ENCODE measurements at places on chromosomes 12 and 14. TPM values are rescaled to one million over a fixed set of nuclear protein-coding genes. Genes with fewer than 3 reads are reported as not detected.

- no peaks in the 10 kb centered on the region for H3K4me1 ChIP-seq
- H3K27me3 ChIP-seq = no peaks in the 10 kb centered on the region
- no peak overlapping the region for H3K4me3 ChIP-seq
- H3K36me3 ChIP-seq = no peaks in the 10 kb centered on the region
These were observed 22.2 kb downstream of the ARF6 start for GRCh38 chr14:49915085-49915484.

DNA sequence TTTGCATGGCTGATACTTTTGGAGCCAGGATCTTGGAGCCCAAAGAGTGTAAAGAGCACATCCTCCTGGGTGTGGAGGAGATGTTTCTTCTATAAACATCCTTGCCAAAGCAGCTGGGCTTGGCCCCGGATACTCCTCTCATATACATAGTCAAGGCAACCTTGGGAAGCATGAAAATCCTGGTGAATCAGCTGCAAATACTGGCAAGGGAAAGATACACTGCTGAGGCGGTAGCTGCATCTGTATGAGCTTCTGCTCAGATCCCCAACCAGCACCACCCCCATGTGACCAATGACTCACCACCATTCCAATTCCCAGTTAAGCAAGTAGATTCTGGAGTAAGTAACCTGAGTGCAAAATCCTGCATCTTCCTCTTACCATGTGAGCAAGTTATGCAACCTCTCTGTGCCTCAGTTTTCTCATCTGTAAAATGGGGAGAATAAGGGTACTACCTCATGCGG is 567.4 kb downstream of the MED13L start:
- H3K27me3 ChIP-seq = no peaks in the 10 kb centered on the region
- H3K27ac ChIP-seq = peak overlapping the region; percentile 50
- H3K4me3 ChIP-seq = peak overlapping the region; percentile 18
- no peaks in the 10 kb centered on the region for H3K36me3 ChIP-seq
- no peak for DNase-seq
- H3K4me1 ChIP-seq = peaks cover 9% of the 10 kb centered on the region

- H3K36me3 ChIP-seq = no peaks in the 10 kb centered on the region
- H3K27me3 ChIP-seq = no peaks in the 10 kb centered on the region
- peak overlapping the region; percentile 64 for H3K27ac ChIP-seq
- H3K4me1 ChIP-seq = no peaks in the 10 kb centered on the region
- peak overlapping the region; percentile 34 for H3K4me3 ChIP-seq
These were observed 54.3 kb downstream of the PEBP1 start for GRCh38 chr12:118190266-118190665.

DNA sequence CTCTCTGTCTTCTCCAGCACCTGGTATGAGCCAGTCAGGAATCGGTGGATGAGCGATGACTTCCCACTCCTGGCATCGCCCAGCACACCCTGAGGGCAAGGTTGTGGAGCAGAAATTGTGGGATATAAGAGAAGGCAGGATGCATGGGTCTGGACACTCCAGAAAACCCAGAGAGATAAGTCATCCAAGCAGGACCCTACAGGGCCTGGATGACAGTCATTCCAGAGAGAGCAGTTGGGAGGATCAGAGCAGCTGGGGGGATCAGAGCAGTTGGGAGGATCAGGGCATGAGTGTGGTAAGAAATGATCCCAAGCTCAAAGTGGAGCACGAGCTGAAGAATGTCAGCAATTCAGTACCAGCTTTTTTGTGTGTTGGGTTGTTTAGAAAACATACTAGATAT is 4.0 kb downstream of the AGAP2 start:
- no peak overlapping the region for H3K4me3 ChIP-seq
- H3K27ac ChIP-seq = no peak overlapping the region
- peaks cover 33% of the 10 kb centered on the region for H3K27me3 ChIP-seq
- peaks cover 24% of the 10 kb centered on the region for H3K4me1 ChIP-seq
- no peaks in the 10 kb centered on the region for H3K36me3 ChIP-seq

DNA sequence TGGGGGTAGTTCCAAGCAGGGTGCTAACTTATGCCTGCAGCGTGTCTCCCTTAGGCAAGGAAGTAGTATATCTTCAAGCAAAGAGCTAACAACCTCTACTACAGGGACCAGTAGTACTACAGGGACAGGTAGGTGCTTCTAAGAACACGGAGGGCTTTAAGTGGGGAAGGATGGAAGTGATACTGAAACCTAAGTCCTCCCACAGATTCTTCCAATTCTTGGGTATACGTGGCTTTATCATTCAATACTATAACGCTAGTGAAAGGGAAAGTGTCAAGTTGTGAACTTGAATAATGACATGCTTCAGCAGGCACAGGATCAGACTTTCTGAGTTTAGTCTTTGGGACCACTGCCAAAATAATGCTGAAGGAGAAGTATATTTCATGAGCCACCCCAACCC is 241.7 kb downstream of the CEP128 start:
- no peak overlapping the region for H3K4me3 ChIP-seq
- DNase-seq = no peak
- H3K36me3 ChIP-seq = no peaks in the 10 kb centered on the region
- no peak overlapping the region for H3K27ac ChIP-seq

DNA sequence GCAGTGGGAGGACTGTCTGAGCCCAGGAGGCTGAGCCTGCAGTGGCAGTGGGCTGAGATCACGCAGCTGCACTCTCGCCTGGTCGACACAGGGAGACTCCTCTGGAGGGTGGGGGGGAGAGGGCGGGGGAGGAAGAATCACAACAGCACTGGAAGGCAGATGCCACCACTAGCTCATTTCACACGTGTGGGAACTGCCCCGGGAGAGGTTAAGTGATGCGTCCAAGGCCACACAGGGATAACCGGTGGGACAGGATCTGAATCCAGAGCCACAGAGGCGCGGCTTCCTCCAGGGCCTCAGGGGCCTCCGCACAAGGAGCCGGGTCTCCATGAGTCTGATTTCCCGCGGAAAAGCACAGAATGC is 20.8 kb downstream of the STX2 start:
- H3K36me3 ChIP-seq = peaks cover 5% of the 10 kb centered on the region
- no peaks in the 10 kb centered on the region for H3K4me1 ChIP-seq
- H3K27me3 ChIP-seq = no peaks in the 10 kb centered on the region
- H3K27ac ChIP-seq = no peak overlapping the region

- H3K4me1 ChIP-seq = peaks cover 6% of the 10 kb centered on the region
- H3K4me3 ChIP-seq = peak overlapping the region; percentile 43
- peaks cover 10% of the 10 kb centered on the region for H3K27me3 ChIP-seq
- no peaks in the 10 kb centered on the region for H3K36me3 ChIP-seq
- no peak for DNase-seq
- H3K27ac ChIP-seq = peak overlapping the region; percentile 51
These were observed 55.6 kb upstream of the PPP2R5C start for GRCh38 chr14:101705733-101706508.

GRCh38 chr12:89497467-89497866 is 27.1 kb downstream of the GALNT4 start:
- H3K4me3 ChIP-seq = no peak overlapping the region
- no peak for DNase-seq
- H3K27ac ChIP-seq = peak overlapping the region; percentile 22
- H3K4me1 ChIP-seq = no peaks in the 10 kb centered on the region
- no peaks in the 10 kb centered on the region for H3K36me3 ChIP-seq
- no peaks in the 10 kb centered on the region for H3K27me3 ChIP-seq

DNA sequence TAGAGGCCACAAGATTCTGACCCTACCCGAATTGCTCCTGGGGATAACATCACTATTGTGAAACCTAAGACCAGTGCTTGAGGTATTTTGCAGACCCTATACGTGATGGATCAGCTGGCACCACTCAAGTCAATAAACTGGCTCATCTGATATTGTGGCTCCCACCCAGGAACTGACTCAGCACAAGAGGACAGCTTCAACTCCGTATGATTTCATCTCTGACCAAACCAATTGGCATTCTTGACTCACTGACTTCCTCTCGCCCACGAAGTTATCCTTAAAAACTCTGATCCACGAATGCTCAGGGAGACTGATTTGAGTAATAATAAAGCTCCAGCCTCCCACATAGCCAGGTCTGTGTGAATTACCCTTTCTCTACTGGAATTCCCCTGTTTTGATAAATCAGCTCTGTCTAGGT is 1036.1 kb upstream of the TMEM132C start:
- H3K36me3 ChIP-seq = no peaks in the 10 kb centered on the region
- no peak overlapping the region for H3K4me3 ChIP-seq
- no peaks in the 10 kb centered on the region for H3K27me3 ChIP-seq
- H3K27ac ChIP-seq = no peak overlapping the region
- DNase-seq = no peak

GRCh38 chr14:65320661-65321308 is 91.7 kb upstream of the FUT8 start:
- no peak overlapping the region for H3K4me3 ChIP-seq
- DNase-seq = no peak
- no peaks in the 10 kb centered on the region for H3K4me1 ChIP-seq
- no peaks in the 10 kb centered on the region for H3K27me3 ChIP-seq
- no peaks in the 10 kb centered on the region for H3K36me3 ChIP-seq
- no peak overlapping the region for H3K27ac ChIP-seq

- no peaks in the 10 kb centered on the region for H3K4me1 ChIP-seq
- DNase-seq = no peak
- no peaks in the 10 kb centered on the region for H3K36me3 ChIP-seq
- no peak overlapping the region for H3K4me3 ChIP-seq
- H3K27me3 ChIP-seq = no peaks in the 10 kb centered on the region
These were observed 41.9 kb downstream of the DIP2B start for GRCh38 chr12:50546441-50547318.

DNA sequence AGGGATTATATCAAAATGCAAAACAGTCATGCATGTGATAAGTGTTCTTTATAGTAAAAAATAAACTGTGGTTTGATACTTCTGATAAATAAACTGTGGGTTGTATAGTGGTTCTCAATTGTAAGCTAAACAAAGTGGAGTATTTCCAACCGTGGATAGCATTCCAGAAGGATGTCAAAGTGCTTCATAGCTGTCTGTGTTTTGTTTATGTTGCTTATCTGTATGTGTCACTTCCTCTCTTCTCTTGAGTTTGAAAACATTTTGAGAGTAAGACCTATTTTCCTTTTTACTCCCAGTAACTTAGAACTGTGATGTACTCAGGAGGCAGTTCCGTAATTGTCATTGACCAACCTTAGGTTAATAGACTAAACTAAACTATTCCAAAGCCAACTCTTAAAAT is 415.8 kb downstream of the TMTC2 start:
- DNase-seq = no peak
- no peaks in the 10 kb centered on the region for H3K36me3 ChIP-seq
- H3K4me3 ChIP-seq = no peak overlapping the region
- no peaks in the 10 kb centered on the region for H3K4me1 ChIP-seq
- H3K27me3 ChIP-seq = no peaks in the 10 kb centered on the region

- no peak for DNase-seq
- no peak overlapping the region for H3K4me3 ChIP-seq
- no peaks in the 10 kb centered on the region for H3K4me1 ChIP-seq
- no peaks in the 10 kb centered on the region for H3K27me3 ChIP-seq
- H3K36me3 ChIP-seq = no peaks in the 10 kb centered on the region
These were observed 8.2 kb upstream of the PPP1CC start for GRCh38 chr12:110750784-110751461.

DNA sequence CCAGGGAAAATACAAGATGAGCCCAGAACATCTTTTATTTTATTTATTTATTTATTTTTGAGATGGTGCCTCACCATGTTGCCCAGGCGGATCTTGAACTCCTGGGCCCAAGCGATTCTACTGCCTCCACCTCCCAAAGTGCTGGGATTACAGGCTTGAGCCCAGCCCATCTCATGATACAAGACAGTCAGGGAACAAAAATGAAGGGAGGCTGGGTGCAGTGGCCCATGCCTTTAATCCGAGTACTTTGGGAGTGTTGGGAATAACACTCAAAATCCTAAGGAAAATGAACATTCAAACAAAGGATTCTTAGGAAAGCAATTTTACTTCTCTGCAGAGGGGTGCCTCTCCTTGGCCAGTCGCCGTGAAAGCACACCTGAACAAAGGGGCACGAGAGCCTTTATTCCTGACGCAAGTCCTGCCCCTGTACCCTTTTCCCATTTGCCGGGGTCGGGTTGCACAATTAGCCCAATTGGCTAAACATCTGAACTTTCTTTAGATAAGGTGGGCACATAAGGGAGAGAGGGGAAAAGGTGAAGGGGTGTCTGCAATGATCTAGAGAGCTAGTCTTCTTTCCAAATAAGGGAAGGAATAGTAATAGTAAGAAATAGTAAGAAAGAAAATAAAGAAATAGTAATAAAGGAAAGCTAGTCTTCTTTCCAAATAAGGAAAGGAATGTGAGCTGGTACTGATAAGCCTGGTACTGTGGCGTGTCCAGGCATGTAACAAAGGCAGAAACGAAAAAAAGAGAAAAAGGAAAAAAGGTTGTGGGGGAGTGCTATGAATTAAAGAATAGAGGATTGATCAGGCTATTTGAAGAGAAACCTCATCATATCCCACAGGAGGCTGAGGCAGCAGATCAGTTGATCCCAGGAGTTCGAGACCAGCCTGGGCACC is 13.4 kb downstream of the NCAPD2 start:
- DNase-seq = no peak
- H3K27me3 ChIP-seq = no peaks in the 10 kb centered on the region
- no peak overlapping the region for H3K4me3 ChIP-seq
- peak overlapping the region; percentile 94 for H3K27ac ChIP-seq
- peaks cover 8% of the 10 kb centered on the region for H3K4me1 ChIP-seq

- no peaks in the 10 kb centered on the region for H3K27me3 ChIP-seq
- H3K4me1 ChIP-seq = no peaks in the 10 kb centered on the region
- DNase-seq = no peak
- H3K4me3 ChIP-seq = no peak overlapping the region
- no peak overlapping the region for H3K27ac ChIP-seq
These were observed 43.0 kb downstream of the CCNK start for GRCh38 chr14:99524091-99524661.

GRCh38 chr12:123990511-123990910 is 17.5 kb downstream of the ZNF664 start:
- no peaks in the 10 kb centered on the region for H3K27me3 ChIP-seq
- DNase-seq = no peak
- peaks cover 38% of the 10 kb centered on the region for H3K36me3 ChIP-seq
- H3K4me1 ChIP-seq = no peaks in the 10 kb centered on the region

GRCh38 chr12:126474703-126475102 is 1409.5 kb downstream of the AACS start:
- no peaks in the 10 kb centered on the region for H3K4me1 ChIP-seq
- no peak overlapping the region for H3K27ac ChIP-seq
- DNase-seq = no peak
- H3K36me3 ChIP-seq = no peaks in the 10 kb centered on the region
- H3K27me3 ChIP-seq = no peaks in the 10 kb centered on the region

DNA sequence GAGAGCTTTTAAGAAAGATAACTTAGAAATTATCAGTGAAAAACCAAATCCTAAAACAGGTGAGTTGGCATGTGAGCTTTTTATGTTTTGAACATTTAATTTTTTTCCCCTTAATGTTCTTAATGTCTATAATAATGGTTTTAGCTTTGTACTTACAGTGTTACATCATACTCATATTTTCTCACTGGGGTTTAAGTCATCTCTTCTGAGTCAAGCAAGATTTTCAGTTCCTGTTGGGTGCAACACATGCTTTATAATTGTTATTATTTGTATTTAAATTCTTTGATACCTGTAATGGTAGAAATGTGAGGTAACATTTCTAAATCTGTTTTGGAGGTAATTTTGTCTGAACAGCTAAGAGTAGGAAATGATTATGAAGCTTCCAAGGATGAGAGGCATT is 113.0 kb downstream of the PLEKHA5 start:
- H3K27ac ChIP-seq = peak overlapping the region; percentile 74

GRCh38 chr14:67833403-67833802 is 13.8 kb downstream of the RAD51B start:
- no peaks in the 10 kb centered on the region for H3K4me1 ChIP-seq
- no peaks in the 10 kb centered on the region for H3K36me3 ChIP-seq
- H3K4me3 ChIP-seq = no peak overlapping the region
- no peak for DNase-seq
- H3K27ac ChIP-seq = no peak overlapping the region
- no peaks in the 10 kb centered on the region for H3K27me3 ChIP-seq

Gene SYNDIG1L
- total RNA-seq = not detected

Gene TTC7B
- 18.5 TPM for total RNA-seq

Gene FAM181A
- not detected for total RNA-seq

Gene SSPN
- total RNA-seq = 56.3 TPM

Gene EPYC
- total RNA-seq = not detected

Gene FOXM1
- not detected for total RNA-seq

Gene GLIPR1
- total RNA-seq = 43.9 TPM

Gene LRIG3
- 12.3 TPM for total RNA-seq

Gene MYL6B
- 53.6 TPM for total RNA-seq

Gene ANO4
- 0.11 TPM for total RNA-seq

All from ascending aorta (tissue), 2 donors.